ENCODE measurements at places on chromosomes 13 and 19. TPM values are rescaled to one million over a fixed set of nuclear protein-coding genes. Genes with fewer than 3 reads are reported as not detected.

The SIGLEC5 gene
- total RNA-seq: not detected

The ZNF296 gene
- 0.22 TPM for total RNA-seq

The ACP5 gene
- 9.9 TPM for total RNA-seq

The PCSK4 gene
- 2.3 TPM for total RNA-seq

The RUVBL2 gene
- 213 TPM for total RNA-seq

The NRTN gene
- total RNA-seq: not detected

The CGB8 gene
- total RNA-seq: not detected

The ZNF90 gene
- total RNA-seq: 3.7 TPM

The LAIR1 gene
- not detected for total RNA-seq

The SIGLEC10 gene
- total RNA-seq: not detected

The ZNF613 gene
- 4.9 TPM for total RNA-seq

The PLK5 gene
- total RNA-seq: not detected

The ZIC5 gene
- total RNA-seq: not detected

The APOC4 gene
- total RNA-seq: not detected

The ACER1 gene
- not detected for total RNA-seq

The KLK3 gene
- total RNA-seq: not detected

The POGLUT2 gene
- total RNA-seq: 20.1 TPM
